ENCODE measurements at places on chromosomes 7 and 10. TPM values are rescaled to one million over a fixed set of nuclear protein-coding genes. Genes with fewer than 3 reads are reported as not detected.

The MRC1 gene
- total RNA-seq, result 40.4 TPM

The MBLAC1 gene
- total RNA-seq, result 4.8 TPM

The SMC3 gene
- 31.8 TPM for total RNA-seq

The LAMB1 gene
- total RNA-seq, result 232 TPM

The CRYGN gene
- total RNA-seq, result 1.5 TPM

- H3K4me3 ChIP-seq, result peak overlapping the region; percentile 82
- peaks cover 48% of the 10 kb centered on the region for H3K4me1 ChIP-seq
- no peaks in the 10 kb centered on the region for H3K36me3 ChIP-seq
- no peaks in the 10 kb centered on the region for H3K27me3 ChIP-seq
- H3K27ac ChIP-seq, result peak overlapping the region; percentile 90
These were observed 662 bp downstream of the DNAJC2 start for GRCh38 chr7:103343758-103344452.

- no peak overlapping the region for H3K4me3 ChIP-seq
- DNase-seq, result no peak
- H3K27me3 ChIP-seq, result no peaks in the 10 kb centered on the region
- no peaks in the 10 kb centered on the region for H3K36me3 ChIP-seq
- H3K27ac ChIP-seq, result no peak overlapping the region
These were observed 1.8 kb downstream of the COMMD3 start for GRCh38 chr10:22317771-22318565.

GRCh38 chr10:5071411-5072198, 22.6 kb upstream of the AKR1C3 start:
- no peaks in the 10 kb centered on the region for H3K27me3 ChIP-seq
- H3K27ac ChIP-seq, result peak overlapping the region; percentile 84
- H3K4me1 ChIP-seq, result peaks cover 24% of the 10 kb centered on the region
- DNase-seq, result peak; percentile 86
- no peaks in the 10 kb centered on the region for H3K36me3 ChIP-seq
- H3K4me3 ChIP-seq, result peak overlapping the region; percentile 6

GRCh38 chr7:18513343-18513742, 17.8 kb downstream of the HDAC9 start:
- no peak overlapping the region for H3K27ac ChIP-seq
- no peaks in the 10 kb centered on the region for H3K36me3 ChIP-seq
- DNase-seq, result no peak
- peaks cover 4% of the 10 kb centered on the region for H3K4me1 ChIP-seq

GRCh38 chr10:36578306-36578705, 547.1 kb upstream of the ANKRD30A start:
- H3K27me3 ChIP-seq, result no peaks in the 10 kb centered on the region
- no peaks in the 10 kb centered on the region for H3K4me1 ChIP-seq
- no peak overlapping the region for H3K27ac ChIP-seq
- DNase-seq, result no peak
- no peaks in the 10 kb centered on the region for H3K36me3 ChIP-seq

DNA sequence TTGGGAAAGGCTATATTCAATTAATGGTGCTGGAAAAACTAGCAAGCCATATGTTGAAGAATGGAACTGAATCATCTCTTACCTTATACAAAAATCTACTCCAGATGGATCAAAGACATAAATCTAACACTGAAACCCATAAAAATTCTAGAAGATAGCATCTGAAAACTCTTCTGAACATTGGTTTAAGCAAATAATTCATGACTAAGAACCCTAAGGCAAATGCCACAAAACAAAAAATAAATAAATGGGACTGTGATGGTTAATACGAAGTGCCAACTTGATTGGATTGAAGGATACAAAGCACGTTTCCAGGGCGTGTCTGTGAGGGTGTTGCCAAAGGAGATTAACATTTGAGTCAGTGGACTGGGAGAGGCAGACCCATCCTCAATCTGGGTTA, 1130.0 kb downstream of the DNAJB9 start:
- no peak for DNase-seq
- no peaks in the 10 kb centered on the region for H3K4me1 ChIP-seq
- H3K36me3 ChIP-seq, result no peaks in the 10 kb centered on the region
- H3K27ac ChIP-seq, result no peak overlapping the region

DNA sequence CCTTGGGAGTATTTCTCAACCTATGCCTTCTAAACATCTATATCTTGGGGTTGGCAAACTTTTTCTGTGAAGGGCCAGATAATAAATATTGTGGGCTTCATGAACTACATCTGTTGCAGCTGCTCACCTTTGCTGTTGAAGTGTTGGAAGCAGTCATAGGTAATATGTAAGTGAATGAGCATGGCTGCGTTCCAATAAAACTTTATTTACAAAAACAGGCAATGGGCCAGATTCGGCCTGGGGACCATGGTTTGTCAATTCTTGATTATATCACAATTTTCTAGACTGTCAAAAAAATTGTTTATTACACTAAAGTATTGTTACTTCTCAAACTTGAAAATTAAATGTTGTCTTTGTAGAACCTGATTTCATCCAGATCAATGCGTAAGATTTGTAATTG, 54.9 kb downstream of the MTPN start:
- no peaks in the 10 kb centered on the region for H3K4me1 ChIP-seq
- DNase-seq, result no peak
- no peak overlapping the region for H3K27ac ChIP-seq
- no peaks in the 10 kb centered on the region for H3K27me3 ChIP-seq
- H3K36me3 ChIP-seq, result no peaks in the 10 kb centered on the region

- DNase-seq, result no peak
- H3K4me3 ChIP-seq, result no peak overlapping the region
- no peaks in the 10 kb centered on the region for H3K27me3 ChIP-seq
- no peaks in the 10 kb centered on the region for H3K36me3 ChIP-seq
- no peak overlapping the region for H3K27ac ChIP-seq
- no peaks in the 10 kb centered on the region for H3K4me1 ChIP-seq
These were observed 35.5 kb upstream of the ZNF32 start for GRCh38 chr10:43684292-43684559.

DNA sequence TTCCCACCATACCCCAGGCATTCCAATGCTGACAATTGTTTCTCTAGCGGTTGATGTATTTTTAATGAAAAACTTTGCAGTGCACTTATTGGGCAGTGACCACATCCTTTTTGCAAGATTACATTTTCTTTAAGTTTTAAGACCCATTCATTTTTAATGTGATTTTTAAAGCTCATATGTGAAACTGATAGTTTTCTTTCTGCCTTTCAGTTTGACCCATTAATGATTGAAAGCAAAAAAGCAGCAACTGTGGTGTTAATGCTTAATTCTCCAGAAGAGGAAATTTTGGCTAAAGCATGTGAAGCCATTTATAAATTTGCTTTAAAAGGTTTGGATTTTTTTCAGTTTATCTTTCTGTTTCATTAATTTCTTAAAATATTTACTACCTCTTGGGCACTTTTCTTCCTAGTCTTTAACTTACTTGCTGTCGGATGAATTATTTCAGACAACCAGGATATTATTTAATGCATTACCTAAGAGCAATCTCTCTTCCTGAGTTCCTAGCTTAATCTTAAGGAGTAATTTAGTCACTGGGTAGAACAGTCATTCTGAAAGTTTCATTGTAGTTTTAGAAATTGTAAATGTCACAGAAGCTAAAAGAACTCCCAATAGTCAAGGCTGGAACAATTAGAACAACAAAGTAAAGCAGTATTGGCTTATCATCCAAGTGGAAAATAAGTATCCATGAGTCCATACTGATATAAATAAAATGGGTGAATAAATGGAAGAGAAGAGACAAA, 18.3 kb downstream of the ARMC3 start:
- no peaks in the 10 kb centered on the region for H3K36me3 ChIP-seq
- no peak overlapping the region for H3K4me3 ChIP-seq
- no peak for DNase-seq
- no peaks in the 10 kb centered on the region for H3K27me3 ChIP-seq
- H3K27ac ChIP-seq, result no peak overlapping the region
- no peaks in the 10 kb centered on the region for H3K4me1 ChIP-seq

GRCh38 chr10:78910886-78911285, 157.9 kb upstream of the ZMIZ1 start:
- no peak for DNase-seq
- no peak overlapping the region for H3K27ac ChIP-seq
- no peaks in the 10 kb centered on the region for H3K36me3 ChIP-seq
- peaks cover 6% of the 10 kb centered on the region for H3K4me1 ChIP-seq
- no peak overlapping the region for H3K4me3 ChIP-seq

DNA sequence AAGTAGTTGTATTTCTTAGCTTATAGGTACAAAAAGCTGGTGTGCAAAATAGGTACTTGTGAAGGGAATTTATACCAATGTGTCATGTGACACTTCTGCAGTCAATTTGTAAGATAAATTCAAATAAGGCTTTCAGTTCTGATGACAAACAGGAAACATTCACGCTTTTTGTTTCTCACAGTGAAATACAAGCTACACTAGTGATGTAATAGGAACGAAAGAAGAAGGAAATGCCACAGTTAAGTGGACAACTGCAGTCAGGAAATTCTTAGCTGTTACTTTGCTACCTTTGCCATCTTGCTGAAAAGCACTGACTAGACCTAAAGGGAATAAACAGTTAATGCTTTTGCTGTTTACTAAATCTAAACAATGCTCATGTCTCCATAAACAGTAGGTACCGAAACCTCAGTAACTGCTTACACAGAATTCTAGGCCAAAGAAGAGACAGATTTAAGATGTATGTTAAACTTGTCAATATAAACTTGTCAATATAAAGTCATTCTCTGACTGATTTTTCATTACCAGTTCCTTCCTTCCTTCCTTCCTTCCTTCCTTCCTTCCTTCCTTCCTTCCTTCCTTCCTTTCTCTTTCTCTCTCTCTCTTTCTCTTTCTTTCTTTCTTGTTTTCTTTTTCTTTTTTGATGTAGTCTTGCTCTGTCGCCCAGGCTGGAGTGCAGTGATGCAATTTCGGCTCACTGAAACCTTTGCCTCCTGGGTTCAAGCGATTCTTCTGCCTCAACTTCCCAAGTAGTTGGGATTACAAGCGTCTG, 10.1 kb downstream of the OTUD1 start:
- H3K4me3 ChIP-seq, result no peak overlapping the region
- peaks cover 26% of the 10 kb centered on the region for H3K36me3 ChIP-seq
- no peaks in the 10 kb centered on the region for H3K27me3 ChIP-seq
- no peak for DNase-seq

GRCh38 chr7:1869452-1870130, 199.5 kb downstream of the ELFN1 start:
- H3K27me3 ChIP-seq, result no peaks in the 10 kb centered on the region
- no peak for DNase-seq
- H3K4me3 ChIP-seq, result no peak overlapping the region
- H3K27ac ChIP-seq, result no peak overlapping the region

DNA sequence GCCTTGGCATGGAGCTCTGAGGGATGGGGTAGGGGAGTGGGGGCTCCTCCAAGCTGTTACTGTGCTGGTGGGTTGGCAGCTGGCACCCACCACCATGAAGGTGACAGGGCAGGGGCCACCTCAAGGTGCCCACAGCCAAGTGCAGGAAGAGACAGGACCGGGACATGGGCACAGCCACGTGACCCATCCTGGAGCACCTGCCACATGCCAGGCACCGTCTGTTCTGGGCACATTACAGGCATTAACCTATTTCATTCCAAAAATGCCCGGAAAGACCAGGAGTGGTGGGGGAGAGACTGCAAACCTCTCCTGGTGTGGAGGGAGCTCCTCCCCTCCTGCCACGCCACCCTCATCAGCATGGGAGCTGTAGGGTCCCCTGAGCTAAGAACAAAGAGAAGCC, 56.7 kb downstream of the CAMK2B start:
- H3K4me1 ChIP-seq, result no peaks in the 10 kb centered on the region
- H3K4me3 ChIP-seq, result no peak overlapping the region
- no peak for DNase-seq
- no peaks in the 10 kb centered on the region for H3K36me3 ChIP-seq

DNA sequence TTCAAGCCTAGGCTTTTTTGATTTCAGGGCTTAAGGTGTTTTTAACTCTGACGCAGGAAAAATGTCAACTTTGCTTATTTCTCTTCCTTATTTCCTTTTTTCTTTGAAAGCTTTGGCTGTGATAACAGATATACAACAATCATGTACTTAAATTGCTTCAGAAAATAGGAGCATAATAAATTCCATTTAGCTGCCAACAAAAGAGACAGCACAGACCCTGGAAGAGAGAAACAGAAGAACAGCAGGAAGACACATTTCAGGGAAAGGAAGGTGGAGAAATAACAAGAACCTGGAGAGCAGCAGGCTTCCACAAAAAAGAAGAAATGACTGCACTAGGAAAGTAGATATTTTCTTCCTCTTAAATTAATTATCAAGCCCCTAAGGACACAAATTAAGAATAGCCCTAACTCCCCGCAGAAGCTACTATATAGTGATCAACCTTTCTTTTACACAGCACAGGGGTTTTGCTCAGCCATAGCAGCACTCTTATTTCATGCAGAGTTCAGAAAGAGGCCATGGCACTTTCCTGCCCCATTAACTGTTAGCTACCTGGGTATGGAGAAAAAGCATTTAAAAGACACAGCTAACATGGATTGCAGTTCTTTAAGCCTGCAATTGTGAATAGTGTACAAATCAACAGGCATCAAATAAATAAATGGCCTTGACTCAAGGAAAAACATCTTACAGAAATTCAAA, 61.5 kb downstream of the IQUB start:
- H3K4me1 ChIP-seq, result no peaks in the 10 kb centered on the region
- H3K27me3 ChIP-seq, result no peaks in the 10 kb centered on the region
- no peak overlapping the region for H3K27ac ChIP-seq

DNA sequence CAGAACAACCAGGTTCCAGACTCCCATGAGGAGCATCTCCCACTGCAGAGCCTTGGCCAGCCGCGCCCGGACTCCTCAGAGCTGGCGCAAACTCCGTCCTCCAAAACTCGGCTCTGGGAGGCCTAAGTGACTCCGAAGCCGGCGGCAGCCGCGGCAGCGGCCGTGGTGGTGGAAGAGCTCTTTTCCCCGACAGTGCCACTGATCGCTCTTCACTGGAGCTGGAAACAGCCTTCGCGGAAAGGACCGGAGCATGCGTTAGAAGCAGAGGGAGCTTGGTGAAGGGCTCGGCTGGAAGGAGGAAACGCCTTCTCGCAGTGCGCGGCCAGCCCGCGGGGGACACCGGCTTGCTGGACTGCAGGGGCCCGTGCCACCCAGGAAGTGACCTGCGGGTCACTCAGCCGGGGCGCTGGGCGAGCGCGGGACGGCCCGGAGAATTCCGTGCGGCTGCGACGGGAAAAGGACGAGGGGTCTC, 5.0 kb upstream of the HOXA13 start:
- H3K36me3 ChIP-seq, result no peaks in the 10 kb centered on the region
- peak overlapping the region; percentile 35 for H3K4me3 ChIP-seq
- H3K27ac ChIP-seq, result no peak overlapping the region
- no peak for DNase-seq
- no peaks in the 10 kb centered on the region for H3K27me3 ChIP-seq

DNA sequence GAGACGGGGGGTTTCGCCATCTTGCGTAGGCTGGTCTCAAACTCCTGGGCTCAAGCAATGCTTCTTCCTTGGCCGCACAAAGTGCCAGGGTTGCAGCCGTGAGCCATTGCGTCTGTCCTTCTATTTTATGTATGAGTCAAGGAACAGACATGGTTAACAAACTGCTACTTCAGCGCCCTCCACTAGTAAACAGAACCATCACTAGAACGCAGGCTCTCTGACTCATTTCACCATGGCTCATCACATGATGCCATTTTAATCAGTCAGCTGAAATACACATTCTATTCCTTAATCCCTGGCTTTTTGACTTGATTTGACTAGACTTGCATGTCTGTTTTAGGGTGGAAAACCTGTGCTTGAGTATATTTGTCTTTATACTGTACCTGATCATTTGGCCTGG, 41.3 kb downstream of the CELF2 start:
- H3K4me3 ChIP-seq, result no peak overlapping the region
- H3K27me3 ChIP-seq, result no peaks in the 10 kb centered on the region
- H3K27ac ChIP-seq, result peak overlapping the region; percentile 90
- H3K36me3 ChIP-seq, result no peaks in the 10 kb centered on the region
